ENCODE measurements at places on chromosomes 7 and 10.

- DNase-seq, result no peak
Measured at GRCh38 chr10:80173466-80173865, 31.9 kb downstream of the ANXA11 start.

DNA sequence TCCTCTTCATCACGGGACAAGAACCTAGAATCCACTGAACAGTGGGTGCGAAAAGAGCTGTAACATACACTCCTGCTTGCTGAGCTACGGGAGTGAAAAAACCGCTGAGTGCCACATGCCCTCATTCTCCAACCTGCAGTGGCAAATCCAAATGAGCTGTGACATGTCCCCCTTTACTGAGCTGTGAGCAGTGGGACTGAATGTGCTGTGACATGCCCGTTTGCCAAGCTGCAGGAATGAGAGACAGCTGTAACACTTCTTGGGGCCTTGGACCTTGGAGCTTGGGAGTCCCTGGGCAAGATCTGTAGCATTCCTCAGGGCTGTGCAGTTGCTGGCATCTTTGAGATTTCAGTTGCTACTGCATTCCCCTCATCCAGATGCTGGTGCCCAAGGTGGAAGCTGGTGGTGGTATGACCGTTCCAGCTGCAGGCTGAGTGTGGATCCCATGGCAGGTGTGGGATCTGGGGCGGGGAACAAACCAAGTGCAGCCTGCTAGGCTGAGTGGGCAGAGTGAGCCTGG lies 85.0 kb downstream of the TMEM106B start:
- no peak for DNase-seq

DNA sequence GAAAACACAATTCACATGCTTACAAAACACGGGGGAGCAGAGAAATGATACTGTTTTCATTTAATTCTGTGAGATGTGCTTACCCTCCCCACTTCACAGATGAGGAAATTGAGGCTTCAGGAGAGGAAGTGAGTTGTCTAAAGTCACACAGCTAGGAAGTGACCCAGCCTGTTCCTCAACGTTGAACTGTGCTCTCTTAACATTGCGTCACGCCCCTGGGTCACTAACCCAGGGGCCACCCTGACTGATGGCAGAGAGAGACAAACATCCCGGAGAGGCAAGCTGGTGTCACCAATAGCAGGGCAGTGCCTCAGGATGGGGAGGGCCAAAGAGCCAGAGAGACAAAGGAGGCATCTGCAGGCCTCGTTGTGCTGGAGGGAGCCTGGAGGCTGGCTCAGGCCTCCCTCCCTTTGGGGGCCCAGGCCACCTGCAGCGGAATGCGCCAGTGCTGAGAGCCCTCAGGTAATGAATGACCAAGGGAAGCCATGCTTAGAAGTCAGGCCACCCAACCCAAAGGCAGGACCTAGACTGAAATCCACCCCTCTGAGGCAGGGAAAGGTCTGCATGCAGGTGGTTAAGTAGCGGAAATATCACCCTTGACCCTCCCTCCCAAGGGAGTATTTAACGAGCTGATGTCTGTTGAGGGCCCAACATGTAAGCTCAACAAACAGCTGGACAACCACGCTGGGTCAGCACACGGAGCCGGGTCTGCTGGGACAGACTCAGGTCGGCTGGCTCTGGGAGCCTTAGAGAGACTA lies 81.3 kb downstream of the C10orf105 start:
- no peak for DNase-seq

DNA sequence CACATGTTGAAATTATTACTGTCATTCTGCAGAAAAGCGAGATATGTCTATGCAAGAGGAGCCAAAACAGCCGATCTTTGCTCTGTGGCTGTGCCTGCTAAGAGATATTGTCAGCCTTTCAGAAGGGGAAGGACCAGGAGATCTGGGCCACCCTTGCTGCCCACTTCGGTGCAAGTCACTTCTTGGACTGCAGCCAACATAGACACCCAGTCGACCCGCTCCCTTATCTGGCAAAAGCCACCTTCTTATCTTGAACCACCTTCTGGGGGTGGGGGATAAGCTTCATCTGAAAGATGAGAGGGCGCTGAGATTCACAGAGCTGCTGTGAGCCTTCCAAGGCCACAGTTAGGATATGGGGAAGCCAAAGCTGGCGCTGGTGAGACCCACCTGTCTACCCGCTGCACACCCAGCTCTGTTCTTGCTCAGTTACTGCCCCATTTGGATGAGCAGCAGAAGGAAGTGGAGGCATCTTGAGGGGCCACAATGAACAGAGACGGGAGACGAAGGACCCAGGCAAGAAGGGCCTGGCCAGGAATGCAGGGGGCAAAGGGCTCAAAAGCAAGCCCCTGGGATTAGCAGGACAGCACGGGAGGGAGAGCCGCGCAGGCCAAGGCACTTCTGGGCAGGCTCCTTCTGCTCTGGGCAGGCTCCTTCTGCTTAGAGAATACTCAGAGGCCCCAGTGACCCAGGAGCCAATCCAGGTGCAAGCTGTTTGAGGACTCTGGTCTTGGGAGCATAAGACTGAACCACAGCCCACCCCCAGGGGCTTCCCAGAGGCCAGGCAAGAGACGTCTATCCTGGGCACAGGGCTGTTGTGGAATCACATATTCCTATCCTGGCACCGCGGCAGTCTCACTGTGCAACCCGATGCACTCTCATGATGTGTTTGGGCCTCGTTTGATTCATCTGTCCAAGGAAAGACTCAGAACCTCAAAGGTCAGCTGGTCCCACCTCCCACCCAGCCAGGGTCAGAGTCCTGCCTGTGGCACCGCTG lies 38.4 kb upstream of the NPFFR1 start:
- DNase-seq, result no peak

GRCh38 chr7:114823290-114823689 lies 98.6 kb upstream of the MDFIC start:
- DNase-seq, result no peak

- peak; percentile 50 for DNase-seq
Measured at GRCh38 chr10:70500812-70501301, 22.3 kb downstream of the PALD1 start.

DNA sequence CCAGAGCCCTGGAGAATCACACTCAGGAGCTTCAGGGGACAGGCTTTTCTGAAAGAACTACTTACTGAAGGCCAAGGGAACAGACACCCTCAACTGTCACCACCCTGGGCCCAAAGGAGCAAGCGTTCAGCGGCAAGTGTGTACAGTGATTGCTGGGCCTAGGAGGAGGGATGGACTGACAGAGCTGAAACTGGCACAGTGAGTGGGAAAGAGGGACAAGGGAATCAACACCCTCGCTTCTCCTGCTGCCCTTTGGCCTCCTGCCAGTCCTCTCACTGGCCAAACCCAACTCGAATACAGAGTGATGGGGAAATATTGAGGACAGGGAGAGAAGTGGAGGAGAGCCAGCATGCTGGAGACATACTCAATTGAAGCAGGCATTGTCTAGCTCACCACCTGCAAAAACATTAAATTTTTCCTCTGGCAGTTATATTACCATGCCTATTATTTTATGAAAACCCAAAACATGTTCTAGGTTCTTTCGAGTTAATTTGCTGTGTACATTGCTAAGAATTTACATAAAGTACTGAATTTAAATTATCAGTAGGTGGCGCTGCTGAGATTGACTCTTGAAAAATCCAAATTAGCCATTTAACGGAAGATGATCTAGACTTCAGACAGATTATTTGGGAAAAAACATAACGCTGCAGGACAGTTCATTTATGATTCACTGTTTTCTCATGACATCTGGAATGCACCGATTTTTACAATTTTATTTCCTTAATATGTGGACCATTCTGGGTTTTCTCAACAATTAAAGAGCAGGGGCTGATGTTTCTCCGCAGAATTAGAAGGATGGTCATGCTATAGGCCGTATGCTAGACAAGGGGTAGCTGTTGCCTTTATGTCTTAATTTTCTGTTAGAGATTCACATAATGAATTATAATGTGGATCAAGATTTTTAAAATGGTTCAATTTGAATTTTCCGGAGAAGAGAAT lies 14.7 kb upstream of the TMEM236 start:
- DNase-seq, result no peak

- DNase-seq, result no peak
Measured at GRCh38 chr7:48813472-48813871, 110.9 kb upstream of the CDC14C start.

Data from femur (tissue), 1 donor.